ENCODE measurements at places on chromosomes 5 and 9.

DNA sequence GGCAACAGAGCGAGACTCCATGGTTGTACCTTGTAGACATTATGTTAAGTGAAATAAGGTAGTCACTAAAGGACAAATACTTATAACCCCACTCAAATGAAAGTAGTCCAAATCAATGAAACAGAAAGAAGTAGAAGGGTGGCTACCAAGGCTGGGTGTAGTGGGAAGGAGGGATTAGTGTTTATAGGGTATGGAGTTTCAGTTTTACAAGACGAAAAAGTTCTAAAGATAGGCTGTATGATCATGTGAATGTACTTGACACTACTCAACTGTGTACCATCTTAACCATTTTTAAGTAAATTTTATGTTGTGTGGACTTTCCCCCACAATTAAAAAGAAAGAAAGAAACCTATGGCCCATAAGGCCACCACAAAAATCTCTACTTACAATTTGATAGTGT lies 32.2 kb downstream of the ALDH7A1 start:
- no peak for DNase-seq

DNA sequence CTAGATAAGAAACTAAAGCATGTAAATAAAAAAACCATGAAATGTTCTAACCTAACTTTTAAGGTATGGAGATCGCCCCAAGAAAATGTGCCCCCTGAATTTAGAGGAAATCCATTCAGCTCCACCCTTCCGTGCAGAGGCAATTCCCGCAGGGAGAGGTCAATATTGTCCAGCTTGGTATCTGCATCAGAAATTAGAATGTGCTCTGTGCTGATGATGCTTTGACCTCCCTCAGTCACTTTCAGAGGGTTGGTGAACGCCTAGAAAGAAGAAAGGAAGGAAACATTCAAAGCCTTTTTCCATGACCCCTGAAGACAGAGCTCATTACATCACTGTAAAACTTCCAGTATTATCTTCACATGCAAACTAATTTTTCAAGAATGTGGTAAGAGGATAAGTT lies 91.0 kb downstream of the FREM1 start:
- DNase-seq: no peak

GRCh38 chr9:135500071-135500524 lies 384 bp upstream of the MRPS2 start:
- peak; percentile 37 for DNase-seq

DNA sequence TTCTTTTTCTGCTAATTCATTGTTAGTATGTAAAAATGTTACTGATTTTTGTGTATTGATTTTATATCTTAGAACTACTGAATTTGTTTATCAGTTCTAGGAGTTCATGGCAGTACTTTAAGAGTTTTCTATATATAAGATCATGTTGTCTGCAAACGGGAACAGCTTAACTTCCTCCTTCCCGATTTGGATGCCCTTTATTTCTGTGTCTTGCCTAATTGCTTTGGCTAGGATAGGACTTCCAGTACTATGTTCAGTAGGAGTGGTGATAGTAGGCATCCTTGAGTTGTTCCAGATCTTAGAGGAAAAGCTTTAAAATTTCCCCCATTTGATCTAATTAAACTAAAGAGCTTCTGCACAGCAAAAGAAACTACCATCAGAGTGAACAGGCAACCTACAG lies 20.1 kb downstream of the RCL1 start:
- no peak for DNase-seq

- DNase-seq: no peak
These were observed 9.9 kb downstream of the CCDC69 start for GRCh38 chr5:151213803-151214613.

- DNase-seq: no peak
These were observed 1037.3 kb upstream of the ACO1 start for GRCh38 chr9:31347082-31347617.

DNA sequence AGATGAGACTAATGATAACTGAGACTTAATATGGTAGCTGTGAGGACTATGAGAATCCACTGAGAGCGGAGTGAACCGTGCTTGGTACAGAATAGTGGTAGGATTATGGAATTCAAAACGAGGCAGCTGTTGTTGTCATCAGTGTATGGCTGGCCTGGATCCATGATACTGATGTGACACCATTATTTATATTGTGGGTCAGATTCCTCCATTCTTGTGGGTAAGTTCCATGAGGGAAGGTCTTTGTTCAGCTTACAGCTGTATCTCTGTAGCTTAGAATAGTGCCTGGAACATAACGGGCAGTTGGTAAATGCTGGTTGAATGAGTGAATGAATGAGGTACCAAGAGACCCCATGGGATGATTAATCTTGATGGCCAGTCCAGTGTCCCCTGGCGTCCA lies 61.8 kb downstream of the ACER2 start:
- no peak for DNase-seq

- DNase-seq: no peak
These were observed 13.3 kb upstream of the RPS23 start for GRCh38 chr5:82291420-82291819.

DNA sequence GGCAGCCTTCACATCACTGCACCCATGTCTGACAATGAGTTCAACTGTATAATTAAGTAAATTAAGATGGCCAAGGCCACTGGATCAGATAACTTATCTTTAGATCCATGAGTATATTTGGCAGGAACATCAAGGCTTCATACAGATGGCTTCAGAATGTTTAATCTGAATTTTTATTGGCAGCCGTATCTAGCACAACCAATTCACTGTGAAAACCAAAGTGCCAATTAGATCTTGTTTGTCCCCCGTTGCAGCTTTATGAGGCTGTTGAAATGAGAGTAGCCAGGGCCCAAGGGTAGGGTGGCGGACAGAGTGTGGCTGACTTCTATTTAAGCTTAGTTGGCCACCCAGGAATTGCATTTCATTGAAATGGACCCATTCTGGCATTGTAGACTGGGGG lies 137.7 kb downstream of the SYK start:
- DNase-seq: no peak

DNA sequence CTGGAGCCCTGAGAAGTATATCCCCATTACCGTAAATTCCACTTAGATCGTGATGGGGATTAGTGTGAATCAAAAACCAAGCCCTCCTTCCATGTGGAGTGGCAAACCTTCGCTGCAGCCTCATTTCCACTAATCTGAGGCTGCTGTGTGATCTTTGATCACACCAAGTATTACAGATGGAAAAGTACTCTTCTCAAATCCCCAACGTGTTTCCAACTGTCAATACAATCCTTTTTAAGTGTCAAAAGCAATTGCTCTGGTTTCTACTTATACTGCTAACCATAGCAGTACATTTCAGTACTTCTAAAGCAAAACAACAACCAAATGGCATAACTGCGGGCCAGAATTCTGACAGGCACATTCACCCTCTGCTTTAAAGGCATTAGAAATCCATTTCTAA lies 307.7 kb upstream of the ADAMTS16 start:
- no peak for DNase-seq

DNA sequence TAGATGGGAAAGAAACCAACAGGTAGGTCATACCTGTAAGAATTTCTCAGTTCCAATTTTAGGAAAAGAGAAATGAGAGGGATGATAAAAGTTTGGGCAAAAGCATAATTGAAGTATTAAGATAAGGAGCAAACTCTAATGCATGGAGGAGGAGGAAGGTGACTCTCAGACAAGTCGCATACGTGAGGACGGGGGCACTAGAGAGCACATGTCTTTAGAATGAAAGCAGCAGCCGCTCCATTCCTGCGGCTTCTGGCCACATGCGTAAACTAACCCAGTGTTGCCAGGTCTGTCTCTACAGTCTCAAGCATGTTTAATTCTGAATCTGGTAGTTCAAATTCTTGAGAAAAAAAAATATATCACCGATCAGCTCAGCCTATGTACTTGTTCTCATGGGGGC lies 371.5 kb upstream of the SLC30A5 start:
- DNase-seq: no peak

GRCh38 chr9:31854187-31854586 lies 530.3 kb upstream of the ACO1 start:
- DNase-seq: no peak

- DNase-seq: no peak
These were observed 81.0 kb upstream of the ZBTB43 start for GRCh38 chr9:126723807-126724172.

DNA sequence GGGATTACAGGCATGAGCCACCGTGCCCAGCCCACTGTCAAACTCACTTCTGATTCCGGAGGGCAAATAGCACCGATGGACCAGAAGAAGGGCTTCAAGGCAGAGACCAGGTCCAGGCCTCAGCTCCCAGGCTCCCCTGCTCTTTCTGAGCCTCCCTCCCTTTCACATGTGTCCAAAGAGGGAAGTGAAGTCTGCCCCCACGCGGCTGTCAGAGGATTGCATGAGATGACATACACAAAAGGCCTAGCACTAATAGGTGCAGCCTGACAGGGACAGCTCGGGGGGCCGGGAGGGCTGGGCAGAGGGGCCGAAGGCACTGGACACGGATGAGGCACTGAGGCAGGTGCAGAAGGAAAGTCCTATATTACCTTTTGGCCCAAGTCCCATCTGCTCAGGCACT lies 16.1 kb downstream of the FBP1 start:
- DNase-seq: peak; percentile 55

DNA sequence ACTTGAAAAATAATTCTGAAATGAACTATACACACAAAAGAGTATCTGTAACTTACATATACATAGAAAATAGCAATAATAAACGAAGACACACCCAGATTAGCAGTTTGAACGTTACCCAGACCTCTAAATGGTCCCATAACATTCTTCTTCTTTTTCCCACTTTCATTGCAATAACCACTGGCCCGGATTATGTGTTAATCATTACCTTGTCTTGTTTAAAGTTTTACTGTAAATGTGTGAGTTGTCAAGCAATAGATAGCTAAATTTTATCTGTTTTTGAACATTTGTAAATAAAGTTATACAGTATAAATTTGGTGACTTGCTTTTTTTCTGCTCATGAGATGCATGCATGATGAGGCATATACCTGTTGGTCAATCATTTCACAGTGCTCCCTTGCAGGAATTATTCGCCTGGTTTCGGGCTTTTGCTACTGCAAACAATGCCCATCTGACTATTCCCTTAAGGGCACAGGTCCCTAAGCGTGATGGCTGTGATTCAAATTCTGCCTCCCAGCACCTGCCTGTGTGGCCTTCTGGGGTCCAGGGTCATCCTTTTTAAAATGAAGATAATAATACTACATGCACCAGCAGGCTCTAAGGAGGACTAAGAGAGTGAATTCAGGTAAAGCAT lies 66.1 kb downstream of the GADD45G start:
- DNase-seq: no peak

DNA sequence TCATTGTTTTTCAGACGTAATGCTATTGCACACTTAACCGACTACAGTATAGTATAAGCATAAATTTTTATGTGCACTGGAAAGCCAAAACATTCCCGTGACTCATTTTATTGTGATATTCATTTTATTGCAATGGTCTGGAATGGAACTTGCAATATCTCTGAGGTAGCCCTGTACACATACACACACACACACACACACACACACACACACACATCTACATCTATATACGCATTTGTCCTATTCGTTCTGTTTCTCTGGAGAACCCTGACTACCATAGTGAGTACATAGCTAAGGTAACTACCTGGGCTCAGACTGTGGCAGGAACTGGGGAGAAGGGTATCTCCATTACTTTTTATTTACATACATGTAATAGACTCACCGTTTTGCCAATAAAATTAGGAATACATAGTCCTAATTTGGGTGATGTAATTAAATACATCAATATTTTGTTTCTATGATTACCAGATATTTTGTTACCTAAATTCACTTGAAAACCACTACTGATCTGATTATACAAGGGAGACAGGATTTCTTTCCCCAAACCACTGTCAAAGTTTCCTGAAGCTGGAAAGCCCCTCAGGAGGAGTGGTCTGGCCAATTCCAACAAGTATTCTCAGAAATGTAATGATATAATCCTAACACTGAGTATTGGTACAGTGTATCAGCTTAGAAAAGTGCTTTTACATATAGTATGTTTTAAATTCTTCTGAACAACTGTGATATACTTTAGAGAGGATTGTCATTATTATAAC lies 74.0 kb upstream of the PLPP1 start:
- no peak for DNase-seq

DNA sequence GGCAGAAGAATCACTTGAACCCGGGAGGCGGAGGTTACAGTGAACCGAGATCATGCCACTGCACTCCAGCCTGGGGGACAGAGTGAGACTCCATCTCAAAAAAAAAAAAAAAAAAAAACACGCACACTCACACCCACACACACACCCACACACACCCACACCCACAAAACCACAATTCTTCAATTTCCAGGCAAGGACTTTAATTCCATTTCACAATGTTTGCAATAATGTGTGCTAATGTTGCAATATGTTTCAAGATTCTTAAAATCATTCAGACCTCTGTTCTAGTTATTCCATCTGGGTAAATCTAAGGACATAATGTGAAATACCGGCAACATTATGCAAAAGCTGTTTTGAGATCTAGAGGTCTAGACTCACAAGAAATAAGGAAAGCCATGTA lies 28.3 kb downstream of the CCDC69 start:
- DNase-seq: no peak

- no peak for DNase-seq
These were observed 244.3 kb upstream of the PUM3 start for GRCh38 chr9:3088219-3088618.

DNA sequence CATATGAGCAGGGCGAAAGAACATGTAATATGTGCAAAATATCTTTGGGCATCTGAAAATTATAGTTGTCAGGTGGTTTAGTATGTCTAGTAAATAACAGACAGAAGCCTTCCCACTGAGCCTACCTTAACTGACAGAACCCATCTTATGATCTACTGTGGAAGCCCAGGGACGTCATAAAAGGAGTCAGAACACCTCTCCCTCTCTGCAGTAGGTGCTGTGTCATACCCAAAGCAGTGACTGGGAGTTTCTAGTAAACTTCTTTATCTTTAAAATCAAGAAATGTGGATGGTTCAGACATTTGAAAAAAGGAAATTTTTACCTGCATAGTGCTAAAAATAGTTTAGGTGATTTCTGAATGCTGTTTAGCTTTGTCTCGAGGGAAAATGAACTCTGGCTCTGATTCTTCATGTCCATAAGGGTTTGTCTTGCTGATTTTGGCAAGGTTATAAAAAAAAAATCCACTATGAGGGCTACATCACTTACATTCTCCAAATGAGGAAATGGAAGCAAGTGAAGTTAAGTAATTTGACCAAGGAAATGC lies 104.0 kb downstream of the NUDT12 start:
- DNase-seq: no peak

- no peak for DNase-seq
These were observed 61.7 kb downstream of the GALNT12 start for GRCh38 chr9:98869078-98869745.

- no peak for DNase-seq
These were observed 10.8 kb downstream of the KCNT1 start for GRCh38 chr9:135712613-135713295.

DNA sequence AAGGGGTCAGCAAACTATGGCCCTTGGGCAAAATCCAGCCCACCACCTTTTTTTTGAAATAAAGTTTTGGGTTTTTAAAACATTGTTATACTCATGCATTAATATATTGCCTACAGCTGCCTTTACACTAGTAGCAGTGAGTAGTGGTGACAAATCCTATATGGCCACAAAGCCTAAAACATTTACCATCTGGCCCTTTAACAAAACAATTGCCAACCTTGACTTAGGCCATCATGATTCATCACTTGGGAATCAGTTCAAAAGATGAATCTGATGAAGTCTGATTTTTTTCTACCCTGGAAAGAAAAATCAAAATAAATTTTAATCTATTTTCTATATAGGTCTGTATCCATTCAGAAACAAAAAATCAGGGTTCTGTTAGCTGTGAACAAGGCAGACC lies 484.9 kb downstream of the BNC2 start:
- no peak for DNase-seq
